ENCODE measurements at places on chromosomes 6 and 20.

- no peak for DNase-seq
Measured at GRCh38 chr6:7479801-7480266, 61.6 kb upstream of the DSP start.

DNA sequence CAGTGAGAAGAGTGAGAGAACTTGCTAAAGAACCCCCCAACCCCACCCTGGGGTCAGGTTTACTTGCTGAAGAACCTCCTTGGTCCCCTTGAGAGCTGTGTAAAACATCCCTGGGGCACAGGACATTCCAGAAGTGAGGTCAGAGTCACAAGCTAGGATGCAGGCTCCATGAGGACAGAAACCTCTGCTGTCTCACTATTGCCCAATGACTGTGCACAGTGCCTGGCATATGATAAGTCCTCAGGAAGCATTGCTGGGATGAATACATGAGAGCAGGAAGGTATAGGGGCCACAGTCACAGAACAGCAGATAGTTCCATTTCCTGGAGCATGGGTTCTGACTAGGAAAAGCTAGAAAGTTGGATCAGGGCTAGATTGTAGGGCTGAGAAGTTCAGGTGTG lies 18.4 kb downstream of the NT5E start:
- no peak for DNase-seq

GRCh38 chr20:51456511-51457509 lies 85.7 kb downstream of the NFATC2 start:
- peak; percentile 12 for DNase-seq

GRCh38 chr6:134683783-134684422 lies 266.0 kb downstream of the ALDH8A1 start:
- no peak for DNase-seq

- no peak for DNase-seq
Measured at GRCh38 chr20:63064745-63065711, 58.3 kb upstream of the BHLHE23 start.

DNA sequence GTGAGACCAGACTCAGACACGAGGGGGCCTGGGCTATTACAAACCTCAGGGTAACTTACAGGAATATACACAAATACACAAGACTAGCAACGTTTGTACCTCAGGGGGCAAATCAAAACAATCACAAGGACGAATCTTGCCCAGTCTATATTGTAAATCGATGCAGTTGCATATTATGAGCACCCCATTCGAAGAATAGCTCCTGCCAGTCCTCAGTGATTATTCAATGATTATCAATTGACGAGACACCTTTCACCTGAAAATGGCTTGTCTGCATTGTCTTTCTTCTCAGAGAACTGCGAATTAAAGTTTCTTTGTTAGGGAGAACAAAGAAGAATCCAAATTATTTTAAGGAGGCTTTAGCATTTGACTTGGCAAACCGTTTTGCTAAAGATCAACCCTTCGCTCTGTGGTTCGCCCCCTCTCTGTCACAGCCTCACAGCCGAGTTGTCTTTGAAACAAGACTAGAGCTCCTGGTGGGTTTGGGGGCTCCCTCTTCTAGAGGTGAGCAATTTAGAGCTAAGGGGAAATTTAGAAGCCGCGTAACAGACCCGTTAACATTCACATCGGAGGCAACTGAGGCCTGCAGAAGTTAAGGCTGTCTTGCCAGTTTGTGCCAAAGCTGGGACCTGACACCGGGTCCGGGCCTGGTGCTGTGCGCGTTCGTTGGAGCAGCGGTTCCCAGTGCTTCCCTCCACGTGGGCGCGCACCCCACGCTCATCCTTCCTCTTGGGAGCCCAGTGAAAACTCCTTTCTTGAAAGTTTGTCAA lies 24.9 kb upstream of the MAP3K7 start:
- DNase-seq: no peak

GRCh38 chr20:63472862-63473390 lies 471 bp upstream of the KCNQ2 start:
- no peak for DNase-seq

DNA sequence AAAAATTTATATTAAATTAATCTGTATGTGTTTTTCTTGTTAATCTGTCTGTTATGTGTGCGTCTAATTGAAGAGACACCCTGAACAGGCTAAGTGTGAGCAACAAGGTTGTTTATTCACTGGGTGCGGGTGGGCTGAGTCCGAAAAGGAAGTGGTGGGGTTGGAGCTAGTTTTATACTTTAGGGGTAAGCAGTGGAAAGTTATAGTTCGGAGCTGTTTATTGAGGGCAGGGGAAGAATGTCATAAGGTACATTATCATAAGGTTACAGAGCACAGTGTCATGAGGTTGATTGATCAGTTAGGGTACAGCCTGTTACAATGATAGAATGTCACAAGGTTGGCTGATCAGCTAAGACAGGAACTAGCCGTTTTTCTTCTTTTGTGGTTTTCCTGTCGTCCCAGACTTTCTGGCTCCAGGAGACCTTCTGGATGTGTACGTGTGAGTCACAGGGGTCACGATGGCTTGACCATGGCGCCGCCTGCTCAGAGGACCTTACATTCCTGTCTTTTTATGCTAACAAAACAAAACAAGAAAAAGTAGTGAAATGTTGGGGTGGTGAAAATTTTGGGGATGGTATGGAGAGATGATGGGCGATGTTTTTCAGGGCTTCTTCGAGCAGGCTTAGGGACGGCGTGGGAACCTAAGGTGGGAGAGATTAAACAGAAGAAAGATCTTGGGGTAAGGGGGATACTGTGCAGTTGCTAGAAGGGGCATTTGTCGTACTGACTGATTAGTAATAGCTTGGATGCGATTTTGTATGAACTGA lies 754.0 kb upstream of the ADGRB3 start:
- no peak for DNase-seq

- DNase-seq: no peak
Measured at GRCh38 chr6:134322216-134322615, 4.3 kb upstream of the SGK1 start.

- no peak for DNase-seq
Measured at GRCh38 chr6:34606477-34607265, 50.5 kb upstream of the SPDEF start.

- DNase-seq: no peak
Measured at GRCh38 chr6:145071836-145072235, 663.5 kb downstream of the EPM2A start.

GRCh38 chr6:82245376-82245775 lies 2.2 kb downstream of the IBTK start:
- DNase-seq: no peak

- no peak for DNase-seq
Measured at GRCh38 chr6:38567436-38567835, 72.3 kb downstream of the BTBD9 start.

GRCh38 chr6:134416418-134417154 lies 98.7 kb upstream of the SGK1 start:
- DNase-seq: no peak

GRCh38 chr20:13412806-13413445 lies 191.9 kb downstream of the ISM1 start:
- DNase-seq: no peak

DNA sequence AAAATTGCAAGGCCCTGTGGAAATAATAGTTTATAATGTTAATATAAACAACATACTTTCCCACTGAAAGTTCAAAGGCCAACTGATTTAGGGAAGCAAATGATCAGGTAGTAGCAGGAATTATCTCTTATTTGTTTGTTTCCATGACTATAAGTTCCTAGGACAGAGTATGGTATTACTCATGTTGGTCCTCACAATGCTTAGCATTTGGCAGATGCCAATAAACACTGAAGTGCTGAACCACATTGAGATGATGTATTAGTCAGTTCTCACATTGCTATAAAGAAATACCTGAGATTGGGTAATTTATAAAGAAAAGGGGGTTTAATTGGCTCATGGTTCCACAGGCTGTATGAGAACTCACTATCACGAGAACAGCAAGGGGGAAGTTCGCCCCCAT lies 129.6 kb upstream of the NUP153 start:
- DNase-seq: no peak

DNA sequence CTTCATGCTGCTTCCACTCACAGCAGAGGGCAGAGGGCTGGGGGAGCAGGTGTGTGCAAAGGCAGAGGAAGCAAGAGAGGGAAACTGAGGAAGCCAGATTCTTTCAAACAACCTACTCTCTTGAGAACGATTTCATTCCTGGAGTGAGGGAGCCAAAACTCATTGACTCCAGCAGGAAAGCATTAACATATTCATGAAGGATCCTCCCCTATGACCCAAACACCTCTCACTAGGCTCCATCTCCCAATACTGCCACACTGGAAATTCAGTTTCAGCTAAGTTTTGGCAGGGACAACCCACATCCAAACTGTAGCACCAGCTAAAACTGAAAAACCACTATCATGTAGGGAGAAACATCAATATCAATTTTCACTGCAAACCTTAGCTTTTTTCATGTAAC lies 125.1 kb downstream of the OLIG3 start:
- DNase-seq: no peak

DNA sequence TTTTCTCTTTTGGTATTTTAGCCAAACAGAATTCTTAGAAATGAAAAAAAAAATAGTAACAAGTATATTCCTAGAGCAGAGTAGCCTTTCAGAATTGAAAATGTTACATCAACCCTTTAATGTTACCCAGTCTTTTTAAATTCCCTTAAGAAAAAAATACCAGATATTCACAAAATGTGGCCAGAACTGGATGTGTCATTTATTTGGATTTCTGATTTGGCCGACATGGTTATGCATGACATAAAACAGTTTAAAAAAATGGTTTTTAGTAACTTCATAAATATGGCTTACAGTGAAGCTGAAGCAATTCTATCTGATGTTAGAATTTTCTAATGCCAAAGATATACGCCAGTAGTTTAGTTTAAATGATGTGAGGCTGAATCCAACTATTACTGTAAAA lies 112.0 kb downstream of the ATXN1 start:
- no peak for DNase-seq

DNA sequence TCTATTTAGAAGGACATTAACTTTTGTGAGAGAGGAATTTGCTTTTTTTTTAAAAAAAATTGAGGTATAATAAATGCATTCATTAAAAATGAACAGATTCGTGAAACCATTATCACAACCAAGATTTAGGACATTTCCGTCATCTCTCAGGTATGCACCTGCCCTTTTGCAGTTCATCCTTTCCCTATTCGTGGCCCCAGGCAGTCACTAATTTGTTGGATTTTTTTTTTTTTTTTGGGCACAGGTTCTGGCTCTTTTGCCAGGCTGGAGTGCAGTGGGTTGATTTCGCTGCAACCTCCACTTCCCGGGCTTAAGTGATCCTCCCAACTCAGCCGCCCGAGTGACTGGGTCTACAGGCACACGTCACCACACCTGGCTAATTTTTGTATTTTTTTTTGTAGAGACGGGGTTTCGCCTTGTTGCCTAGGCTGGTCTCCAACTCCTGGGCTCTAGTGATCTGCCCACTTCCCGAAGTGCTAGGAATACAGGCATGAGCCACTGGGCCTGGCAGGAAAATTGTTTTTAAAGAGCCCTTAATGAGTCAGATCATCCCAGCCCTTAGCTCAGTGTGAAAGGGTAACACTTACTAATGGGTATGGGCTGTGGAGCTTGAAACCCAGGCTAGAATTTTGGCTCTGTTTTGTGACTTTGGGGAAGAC lies 9.2 kb downstream of the PHF3 start:
- no peak for DNase-seq

Data from NK-92 treated with Interleukin-12 subunit alpha and Interleukin-12 subunit beta, amount 100 ng/mL, for 24 hours (cell line).